Cardiac fibroblast (primary cell): ENCODE measurements at places on chromosomes 2 and 18.

- no peak for DNase-seq
Measured at GRCh38 chr2:164662868-164663631, 41.8 kb upstream of the GRB14 start.

- DNase-seq, result peak; percentile 64
Measured at GRCh38 chr2:164840930-164841718, 499 bp downstream of the COBLL1 start.

DNA sequence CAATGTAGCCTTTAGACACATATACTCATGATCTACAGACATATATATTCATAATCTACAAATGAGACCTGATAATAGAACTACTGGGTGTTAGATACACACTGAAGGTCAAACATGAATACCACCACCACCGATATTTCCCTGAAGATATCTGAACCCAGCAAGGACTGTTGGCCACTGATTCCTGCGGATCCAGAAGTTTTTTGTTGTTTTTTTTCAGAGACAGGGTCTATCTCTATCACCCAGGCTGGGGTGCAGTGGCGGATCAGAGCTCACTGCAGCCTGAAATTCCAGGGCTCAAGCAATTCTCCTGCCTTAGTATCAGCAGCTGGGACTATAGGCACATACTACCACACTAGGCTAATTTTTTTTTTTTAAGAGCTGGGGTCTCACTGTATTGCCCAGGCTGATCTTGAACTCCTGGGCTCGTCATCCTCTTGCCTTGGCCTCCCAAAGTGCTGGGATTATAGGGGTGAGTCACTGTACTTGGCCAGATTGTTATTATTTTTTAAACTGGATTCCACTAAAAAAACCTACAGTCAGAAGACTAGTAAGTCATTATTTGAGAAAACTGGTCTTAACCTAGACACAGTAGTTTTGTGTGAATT lies 1.8 kb downstream of the METTL5 start:
- DNase-seq, result peak; percentile 56

GRCh38 chr2:121253674-121254240 lies 31.2 kb downstream of the TFCP2L1 start:
- DNase-seq, result no peak

DNA sequence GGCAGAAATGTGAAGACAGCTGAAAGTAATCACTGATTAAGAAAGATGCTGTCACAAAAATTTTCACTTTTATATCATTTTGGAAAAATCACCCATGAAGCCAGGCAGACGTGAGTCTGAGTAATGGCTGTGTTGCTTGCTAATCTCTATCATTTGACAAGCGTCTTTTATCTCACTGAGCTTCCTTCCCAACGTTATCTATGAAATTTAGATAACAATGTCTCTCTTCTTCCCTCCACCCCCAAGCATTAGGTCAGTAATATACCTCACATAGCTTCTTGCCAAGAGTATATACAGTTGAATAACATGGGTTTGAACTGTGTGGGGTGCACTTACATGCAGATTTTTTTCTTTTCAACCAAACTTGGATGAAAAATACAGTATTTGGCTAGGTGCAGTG lies 388.6 kb upstream of the NRXN1 start:
- DNase-seq, result no peak

GRCh38 chr2:206800506-206801417 lies 35.4 kb downstream of the FASTKD2 start:
- DNase-seq, result peak; percentile 81

GRCh38 chr2:68716604-68717304 lies 17.9 kb upstream of the ARHGAP25 start:
- no peak for DNase-seq

GRCh38 chr2:12303181-12304030 lies 413.3 kb upstream of the TRIB2 start:
- peak; percentile 91 for DNase-seq

DNA sequence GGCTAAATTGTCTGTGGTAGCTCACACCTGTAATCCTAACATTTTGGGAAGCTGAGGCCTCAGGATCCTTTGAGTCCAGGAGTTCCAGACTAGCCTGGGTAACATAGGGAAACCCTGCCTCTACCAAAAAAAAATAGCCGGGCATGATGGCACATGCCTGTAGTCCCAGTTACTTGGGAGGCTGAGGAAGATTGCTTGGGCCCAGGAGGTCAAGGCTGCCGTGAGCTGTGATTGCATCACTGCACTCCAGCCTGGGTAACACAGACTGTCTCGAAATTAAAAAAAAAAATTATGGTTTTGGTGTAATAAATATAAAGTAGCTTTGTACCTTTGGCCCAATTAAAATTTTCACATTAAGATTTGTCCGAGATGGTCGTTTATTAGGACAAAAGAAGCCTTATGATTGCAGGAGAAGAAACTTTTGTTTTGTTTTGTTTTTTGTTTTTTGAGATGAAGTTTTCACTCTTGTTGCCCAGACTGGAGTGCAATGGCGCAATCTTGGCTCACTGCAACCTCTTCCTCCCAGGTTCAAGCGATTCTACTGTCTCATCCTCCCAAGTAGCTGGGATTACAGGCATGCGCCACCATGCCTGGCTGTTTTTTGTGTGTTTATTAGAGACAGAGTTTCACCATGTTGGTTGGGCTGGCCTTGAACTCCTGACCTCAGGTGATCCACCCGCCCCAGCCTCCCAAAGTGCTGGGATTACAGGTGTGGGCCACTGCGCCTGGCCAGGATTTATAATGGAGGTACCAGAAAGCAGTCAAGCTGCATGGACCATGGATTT lies 4.1 kb downstream of the MTA3 start:
- no peak for DNase-seq

GRCh38 chr2:37301408-37301807 lies 23.2 kb downstream of the PRKD3 start:
- DNase-seq, result no peak

DNA sequence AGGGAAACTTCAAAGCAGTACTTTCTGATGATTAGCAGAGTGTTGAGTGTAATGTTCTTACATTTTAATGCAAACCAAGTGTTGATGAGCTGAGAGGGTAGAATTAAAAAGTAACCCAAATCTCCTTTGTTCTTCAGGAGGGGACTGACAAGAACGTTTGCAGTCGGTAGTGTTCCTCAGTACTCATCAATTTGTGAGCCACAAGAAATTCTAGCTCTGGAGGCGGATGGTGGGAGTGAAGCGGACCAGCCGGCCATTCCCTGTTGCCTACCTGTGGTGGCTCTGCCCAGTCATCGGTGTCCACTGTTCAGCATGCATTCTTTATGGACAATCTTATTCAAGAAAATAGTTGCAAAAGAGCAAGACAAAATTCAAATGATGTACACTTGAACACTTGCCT lies 438.6 kb upstream of the POU3F3 start:
- no peak for DNase-seq

GRCh38 chr2:175640655-175641054 lies 361.4 kb downstream of the LNPK start:
- no peak for DNase-seq

DNA sequence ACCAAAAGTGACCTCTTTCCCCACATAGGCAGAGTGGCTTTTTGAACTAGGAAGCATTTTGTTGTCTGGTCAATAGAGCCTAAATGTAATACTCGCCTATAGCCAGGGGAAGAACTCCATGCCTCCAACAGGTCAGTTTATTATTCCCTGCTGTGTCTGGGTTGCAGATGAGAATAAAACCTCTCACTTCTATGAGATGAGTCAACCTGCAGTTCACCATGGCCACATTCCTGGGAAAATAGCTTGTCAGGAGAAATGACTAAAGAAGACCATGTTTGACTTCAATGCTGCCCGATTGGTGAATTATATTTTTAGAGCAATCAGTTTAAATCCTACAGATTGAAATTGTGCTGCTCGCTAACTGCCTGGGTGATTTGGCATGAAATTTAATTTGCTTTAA lies 46.7 kb upstream of the LRRTM1 start:
- no peak for DNase-seq

DNA sequence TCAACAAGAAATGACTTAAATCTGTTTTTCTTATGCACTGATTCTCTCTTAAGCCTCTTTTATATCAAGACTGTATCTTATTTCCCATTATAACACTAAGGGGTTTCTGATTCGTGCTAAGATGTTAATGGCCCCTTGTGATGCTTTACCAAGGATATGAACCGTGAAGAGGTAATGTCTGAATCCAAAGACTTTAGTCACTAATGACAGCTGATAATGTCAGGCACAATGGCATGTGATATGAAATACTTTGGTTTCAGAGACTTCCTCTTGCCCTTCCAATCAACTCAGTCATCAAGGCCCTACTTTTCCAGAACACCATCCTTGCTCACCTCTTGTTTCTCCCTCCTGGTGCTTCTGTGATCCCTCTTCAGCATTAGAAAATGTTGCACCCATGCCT lies 262.8 kb downstream of the KCNE4 start:
- no peak for DNase-seq

DNA sequence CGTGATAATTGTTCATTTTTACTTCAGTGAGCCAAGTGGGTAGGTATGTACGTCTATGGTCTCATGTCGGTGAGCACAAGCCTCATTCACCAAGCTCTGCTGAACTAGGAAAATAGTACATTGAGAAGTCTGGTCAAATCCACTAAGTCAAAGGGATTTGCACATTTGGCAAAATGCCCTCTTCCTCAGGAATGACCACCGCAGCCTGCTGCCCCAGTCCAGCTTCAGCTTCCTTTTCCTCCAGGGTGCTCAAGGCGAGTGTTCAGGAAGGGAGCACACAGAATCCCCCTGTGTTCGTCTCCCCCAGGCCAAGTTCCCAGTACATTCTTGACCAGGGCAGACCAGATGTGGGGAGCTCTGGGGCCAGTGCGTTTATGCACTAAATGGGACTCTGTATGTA lies 23.0 kb downstream of the TCF7L1 start:
- DNase-seq, result peak; percentile 65

- DNase-seq, result no peak
Measured at GRCh38 chr18:48072428-48073204, 142.2 kb upstream of the SMAD2 start.

DNA sequence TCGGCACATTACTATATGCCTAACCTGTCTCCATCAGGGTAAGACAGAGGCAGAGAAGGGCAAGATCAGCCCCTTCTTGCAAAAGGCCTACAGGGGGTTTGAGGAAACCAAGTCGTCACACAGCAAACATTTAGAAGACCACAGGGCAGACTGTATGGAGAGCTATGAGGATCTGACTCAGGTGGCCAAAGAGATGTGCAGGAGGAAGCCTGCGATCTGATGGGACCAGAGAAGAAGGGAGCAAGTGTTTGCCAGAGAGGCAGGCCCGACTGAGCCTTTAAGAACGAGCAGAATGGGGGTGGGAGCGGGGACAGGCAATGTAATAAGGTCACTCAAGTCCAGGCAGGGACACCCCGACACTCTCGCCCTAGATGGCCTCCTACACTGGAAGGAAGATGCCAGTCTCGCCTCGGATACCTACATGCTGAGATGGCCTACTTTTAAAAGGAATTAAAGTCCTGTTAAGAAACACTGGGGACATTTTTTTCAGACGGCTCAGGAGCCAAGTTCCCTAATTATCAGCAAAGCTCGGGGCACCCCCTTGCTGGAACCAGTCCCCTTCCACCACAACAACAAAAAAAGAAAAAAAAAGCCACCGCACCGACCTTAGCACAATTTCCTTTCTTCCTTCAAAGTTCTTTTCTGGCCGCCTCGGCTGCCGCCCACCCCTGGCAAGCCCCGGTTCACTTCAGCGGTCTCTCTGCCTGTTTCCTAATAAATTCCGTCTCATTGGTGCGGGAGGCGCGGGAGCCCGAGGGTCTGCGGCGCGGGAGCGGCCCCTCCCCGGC lies 1.5 kb downstream of the SFXN5 start:
- DNase-seq, result no peak

- no peak for DNase-seq
Measured at GRCh38 chr2:147538088-147538487, 306.7 kb upstream of the ACVR2A start.

GRCh38 chr2:50591642-50592041 lies 440.3 kb downstream of the NRXN1 start:
- peak; percentile 14 for DNase-seq

GRCh38 chr18:7754725-7755181 lies 187.6 kb downstream of the PTPRM start:
- no peak for DNase-seq

DNA sequence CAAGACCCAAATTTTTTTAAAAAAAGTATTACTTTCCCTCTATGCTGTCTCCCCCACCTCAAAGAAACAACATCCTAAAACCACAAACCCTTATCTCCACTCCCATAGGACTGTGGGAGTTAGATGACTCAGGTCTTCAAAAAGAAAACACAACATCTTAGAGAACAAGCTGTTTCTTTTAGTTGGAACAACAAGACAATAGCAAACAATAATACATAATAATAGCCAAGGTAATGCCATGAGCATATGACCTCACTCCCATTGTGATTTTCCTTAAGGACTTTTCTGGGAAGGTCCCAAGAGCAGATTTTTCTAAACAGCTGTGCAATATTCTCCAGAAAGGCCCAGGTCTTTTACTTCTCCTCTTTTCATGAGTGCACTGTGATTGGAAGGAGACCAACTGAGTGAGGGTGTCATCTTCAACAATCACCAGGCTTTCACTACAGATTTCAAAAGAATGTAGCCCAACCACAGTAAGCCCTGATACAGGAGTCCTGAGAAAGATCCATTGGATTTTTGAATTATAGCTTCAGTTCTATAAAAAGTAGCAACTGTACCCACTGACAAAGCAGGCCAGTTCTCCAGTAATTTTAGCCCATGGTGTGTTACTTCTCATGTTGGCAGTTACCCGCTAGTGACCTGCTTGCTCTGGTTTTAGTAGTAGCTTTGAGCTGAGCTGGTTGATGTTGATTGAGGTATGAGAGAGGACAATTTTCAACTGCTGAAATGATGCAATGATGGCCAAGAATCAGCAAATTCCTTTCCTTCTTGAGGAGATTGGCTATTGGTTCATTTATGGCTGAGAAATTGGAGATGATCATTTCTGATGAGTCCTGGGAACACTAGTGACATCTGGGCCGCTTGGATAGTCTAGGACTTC lies 144.5 kb upstream of the TCF4 start:
- DNase-seq, result peak; percentile 77

GRCh38 chr2:135144343-135144742 lies 92.3 kb downstream of the RAB3GAP1 start:
- DNase-seq, result peak; percentile 29

GRCh38 chr18:42611134-42611533 lies 504.4 kb downstream of the RIT2 start:
- DNase-seq, result no peak

GRCh38 chr2:29509878-29510277 lies 394.7 kb downstream of the CLIP4 start:
- no peak for DNase-seq

DNA sequence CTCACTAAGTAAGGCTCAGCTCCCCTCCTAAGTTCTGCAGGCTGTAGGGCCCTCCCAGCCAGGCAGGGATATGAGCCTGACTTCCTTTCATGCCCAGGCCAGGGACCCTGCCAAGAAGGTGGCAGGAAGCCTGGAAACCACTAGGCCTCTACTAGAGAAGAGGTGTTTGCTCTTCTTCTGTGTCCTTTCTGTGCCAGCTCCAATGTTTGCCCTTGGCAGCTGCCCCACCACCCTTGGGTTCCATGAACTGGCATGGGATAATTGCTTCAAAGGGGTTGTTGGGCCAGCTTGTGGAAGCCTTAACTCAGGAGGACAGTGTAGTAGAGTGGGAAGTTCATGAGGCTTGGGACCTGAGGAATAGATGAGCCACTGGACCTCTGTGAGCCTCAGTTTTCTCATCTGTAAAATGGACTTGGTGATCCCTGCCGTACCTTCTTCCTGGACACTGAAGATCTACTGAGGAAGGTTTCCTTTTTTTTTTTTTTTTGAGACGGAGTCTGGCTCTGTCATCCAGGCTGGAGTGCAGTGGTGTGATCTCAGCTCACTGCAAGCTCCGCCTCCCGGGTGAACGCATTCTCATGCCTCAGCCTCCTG lies 3.9 kb downstream of the SLC35F6 start:
- no peak for DNase-seq
